ENCODE measurements at places on chromosomes 13 and 19.
A peak's percentile ranks its signal among the peaks of the same experiment; 100 is the strongest.

- no peak for DNase-seq
Observed at GRCh38 chr13:45108716-45109101, 11.6 kb upstream of the GTF2F2 start.

GRCh38 chr13:48501705-48502104 lies 31.2 kb downstream of the RCBTB2 start:
- no peak for DNase-seq

DNA sequence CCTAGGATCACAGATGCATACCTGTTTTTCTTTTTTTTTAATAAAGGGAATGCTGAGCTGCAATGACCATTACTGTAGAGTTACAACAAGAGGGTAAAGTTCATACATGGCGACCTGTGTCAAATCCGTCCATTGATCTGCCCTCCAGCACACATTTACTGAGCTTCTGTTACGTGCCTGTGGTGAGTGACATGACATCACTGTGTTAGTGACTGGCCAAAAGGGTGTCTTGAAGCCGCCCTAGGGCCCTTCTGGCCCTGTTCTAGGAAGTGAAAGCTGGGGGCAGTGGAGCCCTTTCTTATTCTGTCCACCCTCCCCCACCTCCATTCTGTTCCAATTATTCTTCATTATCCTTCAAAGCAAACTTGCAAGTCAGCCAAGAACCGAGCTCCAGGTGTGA lies 66.3 kb downstream of the ZIC5 start:
- no peak for DNase-seq

DNA sequence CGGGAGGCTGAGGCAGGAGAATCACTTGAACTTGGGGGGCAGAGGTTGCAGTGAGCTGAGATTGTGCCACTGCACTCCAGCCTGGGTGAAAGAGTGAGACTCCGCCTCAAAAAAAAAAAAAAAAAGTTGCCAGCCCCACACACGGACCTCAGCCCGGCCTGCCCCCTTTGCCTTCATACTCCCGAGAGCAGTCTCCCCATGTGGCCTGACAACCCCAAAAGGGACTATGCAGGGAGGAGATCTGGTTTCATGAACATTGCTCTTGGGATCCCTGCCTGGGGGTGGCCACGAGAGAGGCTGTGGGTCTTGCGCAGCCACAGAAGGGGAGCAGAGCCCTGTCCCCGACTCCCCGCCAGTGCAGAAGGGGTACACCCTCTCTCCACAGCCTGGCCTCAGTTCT lies 30.9 kb upstream of the ADGRE5 start:
- DNase-seq: no peak

DNA sequence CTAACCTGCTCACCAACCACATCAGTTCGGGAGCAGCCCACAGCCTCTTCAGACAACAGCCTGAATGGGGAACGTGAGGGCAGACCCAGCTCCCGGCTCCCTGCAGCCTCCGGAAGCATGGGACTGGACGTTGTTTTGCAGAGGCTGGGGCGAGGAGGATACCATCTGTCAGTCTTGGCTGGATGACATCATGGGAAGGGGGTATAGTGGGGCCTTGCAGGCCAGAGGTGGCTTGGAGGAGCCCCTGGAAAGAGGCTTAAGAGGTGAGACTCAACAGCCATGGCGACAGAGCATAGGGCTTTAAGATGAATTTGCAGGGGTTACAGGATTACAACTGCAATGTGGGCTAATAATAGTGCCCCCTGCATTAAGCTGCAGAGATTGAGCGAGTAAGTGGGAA lies 1.5 kb downstream of the FXYD3 start:
- no peak for DNase-seq

GRCh38 chr19:39946532-39946931 lies 12.1 kb upstream of the FCGBP start:
- no peak for DNase-seq

DNA sequence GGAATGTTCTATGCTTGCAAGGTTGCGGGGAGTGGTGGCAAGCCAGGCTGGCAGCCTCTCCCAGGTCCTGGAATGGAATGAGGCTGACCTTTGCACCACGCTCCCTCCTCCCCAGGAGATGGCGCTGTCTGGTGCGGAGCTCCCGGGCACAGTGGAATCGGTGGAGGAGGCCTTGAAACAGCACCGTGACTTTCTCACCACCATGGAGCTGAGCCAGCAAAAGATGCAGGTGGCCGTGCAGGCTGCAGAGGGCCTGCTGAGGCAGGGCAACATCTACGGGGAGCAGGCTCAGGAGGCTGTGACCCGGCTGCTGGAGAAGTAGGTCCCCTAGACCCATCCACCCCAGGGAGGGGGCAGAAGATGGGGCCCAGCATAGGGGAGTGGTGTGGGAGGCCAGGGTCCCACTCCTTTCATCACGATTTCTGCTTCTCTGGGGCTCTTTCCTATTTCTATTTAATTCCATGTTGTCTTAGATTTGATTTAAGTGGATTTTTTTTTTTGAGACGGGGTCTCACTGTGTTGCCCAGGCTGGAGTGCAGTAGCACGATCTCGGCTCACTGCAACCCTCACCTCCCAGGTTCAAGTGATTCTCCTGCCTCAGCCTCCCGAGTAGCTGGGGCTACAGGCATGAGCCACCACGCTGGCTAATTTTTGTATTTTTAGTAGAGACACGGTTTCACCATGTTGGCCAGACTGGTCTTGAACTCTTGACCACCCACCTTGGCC lies 53.2 kb upstream of the SHKBP1 start:
- peak; percentile 70 for DNase-seq

- DNase-seq: no peak
Observed at GRCh38 chr13:46109451-46109850, 4.6 kb upstream of the CPB2 start.

GRCh38 chr19:56153507-56153906 lies 12.4 kb downstream of the ZNF444 start:
- no peak for DNase-seq

- no peak for DNase-seq
Observed at GRCh38 chr19:53876651-53877224, 5.3 kb upstream of the PRKCG start.

DNA sequence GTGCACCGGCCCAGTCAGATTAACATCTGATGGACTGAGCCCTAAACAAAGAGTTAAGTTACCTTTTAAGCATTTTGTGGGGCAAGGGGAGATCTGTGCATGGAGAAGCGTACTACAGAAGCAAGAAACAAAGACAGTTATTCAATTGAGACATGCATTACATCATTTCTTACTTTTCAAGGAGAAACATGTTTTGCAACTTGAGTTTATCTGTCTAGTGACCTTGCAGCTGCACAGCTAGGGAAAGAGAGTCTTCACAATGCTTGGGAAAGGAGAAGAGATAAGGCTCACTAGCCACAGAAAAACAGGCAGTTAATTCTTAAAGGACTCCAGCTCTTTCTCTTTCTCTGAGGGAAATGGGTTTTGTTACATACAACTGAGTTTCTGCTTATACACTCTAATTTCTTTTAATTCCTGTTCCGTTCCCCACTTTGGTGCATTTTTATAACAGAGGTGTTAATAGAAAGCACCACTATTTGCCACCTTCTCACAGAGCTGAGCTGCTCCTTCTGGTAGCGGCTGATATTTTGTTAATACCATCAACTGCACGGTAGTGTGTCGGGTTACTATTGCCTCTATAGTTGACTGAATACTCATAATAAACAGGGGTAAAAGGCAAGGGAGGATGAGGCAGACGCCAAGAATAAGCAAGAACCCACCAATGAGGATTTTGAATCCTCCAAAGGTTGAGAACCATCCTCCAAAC lies 55.9 kb downstream of the ZNF431 start:
- DNase-seq: no peak

DNA sequence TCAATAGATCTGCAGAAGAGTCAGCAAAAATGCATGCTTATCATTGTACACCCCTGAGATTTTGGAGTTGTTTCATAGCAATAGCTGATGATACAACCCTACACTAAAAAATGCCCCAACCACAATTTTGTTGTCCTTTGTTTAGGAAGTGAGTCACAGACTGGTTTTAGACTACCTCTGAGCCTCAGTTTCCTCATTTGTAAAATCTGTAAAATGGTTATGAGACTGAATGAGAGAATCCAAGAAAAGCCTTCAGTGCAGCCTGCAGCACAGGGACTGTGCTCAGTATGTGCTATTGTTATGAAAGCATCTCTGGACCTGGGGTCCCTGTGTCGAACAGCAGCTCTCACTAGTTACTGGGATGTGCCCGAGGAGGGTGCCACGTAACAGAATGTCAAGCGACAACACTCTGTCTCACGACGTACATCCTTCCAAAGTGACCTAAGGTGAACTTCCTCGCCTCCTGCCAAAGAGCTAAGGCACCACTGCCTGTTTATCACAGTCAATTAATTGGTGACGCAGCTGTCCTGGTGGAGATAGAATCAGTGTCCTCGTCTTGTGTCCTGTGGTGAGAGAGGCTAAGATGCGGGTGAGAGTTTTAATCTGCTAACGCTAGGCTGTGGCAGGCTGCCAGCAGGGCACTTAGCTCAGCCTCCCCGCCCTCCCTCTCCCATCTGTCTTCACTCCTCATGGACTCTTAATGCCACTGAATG lies 18.1 kb downstream of the DHRS12 start:
- no peak for DNase-seq

DNA sequence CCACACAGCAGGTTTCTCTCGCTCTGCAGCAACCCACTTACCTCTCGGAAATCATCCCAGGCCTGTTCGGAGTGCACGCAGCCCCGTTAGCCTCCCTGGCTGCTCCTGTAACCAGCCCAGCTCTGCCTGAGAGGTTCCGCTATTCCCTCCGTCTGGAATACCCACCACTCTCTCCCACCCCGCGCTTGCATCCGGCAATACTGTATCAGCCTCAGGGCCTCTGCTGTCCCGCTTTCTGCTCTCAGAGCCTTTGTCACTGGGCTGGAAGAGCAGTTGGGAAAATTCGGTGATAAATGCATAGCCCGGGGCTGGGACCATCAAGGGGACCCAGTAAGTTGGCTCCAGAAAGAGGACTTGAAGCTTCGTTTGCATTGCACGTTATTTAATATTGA lies 759 bp upstream of the TLE6 start:
- DNase-seq: no peak

GRCh38 chr13:30991922-30992321 lies 59.5 kb downstream of the TEX26 start:
- DNase-seq: no peak

- no peak for DNase-seq
Observed at GRCh38 chr19:11451871-11452619, 16.6 kb downstream of the PRKCSH start.

DNA sequence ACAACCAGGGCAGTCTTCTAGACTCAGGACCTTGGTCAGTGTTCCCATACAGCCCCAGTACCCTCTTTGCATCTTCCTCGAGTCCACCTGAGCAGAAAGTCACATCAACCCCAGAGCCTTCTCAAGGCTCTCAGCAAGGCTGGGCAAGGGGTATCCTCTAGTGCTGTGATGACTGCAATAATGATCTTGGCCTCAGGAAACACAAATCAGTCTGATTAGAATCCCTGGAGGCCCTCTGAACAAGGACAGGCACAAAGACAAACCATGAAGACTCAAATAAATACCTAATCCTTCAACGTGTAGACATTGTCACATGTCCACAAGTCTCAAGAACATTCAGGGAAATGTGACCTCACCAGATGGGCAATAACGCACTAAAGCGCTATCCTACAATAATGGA lies 468.2 kb downstream of the TBC1D4 start:
- DNase-seq: no peak

DNA sequence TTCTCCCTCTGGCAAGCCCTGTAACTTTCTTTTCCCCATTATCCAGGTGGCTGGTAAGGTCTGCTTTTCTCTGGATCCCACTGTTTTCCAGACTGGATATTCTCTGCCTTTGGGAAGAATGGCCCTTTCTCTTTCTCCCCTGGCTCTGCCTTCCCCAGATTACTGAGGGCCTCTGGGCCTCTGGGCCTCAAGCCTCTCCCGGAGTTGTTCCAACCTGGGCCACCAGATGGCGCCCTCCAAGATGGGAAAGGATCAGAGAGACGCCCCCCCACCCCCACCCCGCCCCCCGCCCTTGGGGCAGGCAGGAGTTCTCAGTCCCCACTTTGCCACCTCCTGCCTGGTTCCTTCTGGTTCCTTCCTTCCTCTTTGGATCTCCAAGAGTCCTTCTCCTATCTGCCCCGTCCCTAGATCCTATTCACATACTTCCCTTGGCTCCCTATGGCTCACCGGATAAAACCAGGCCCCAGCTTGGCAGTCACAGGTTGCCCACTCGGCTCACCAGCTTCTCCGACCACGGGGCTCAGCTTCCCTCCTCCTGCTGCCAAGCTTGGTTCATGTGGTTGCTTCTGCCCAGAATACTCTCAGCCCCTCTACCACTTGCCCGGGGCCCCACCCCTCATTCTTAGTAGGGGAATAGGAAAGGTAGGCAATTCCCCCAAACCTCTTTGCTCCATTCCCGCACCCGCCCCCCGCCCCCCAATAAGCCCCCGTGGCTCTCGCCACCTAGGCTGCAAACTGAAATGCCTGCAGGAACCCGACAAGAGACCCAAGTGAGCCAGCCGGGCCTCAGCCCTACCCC lies 13.1 kb downstream of the EPS8L1 start:
- no peak for DNase-seq

GRCh38 chr13:74687442-74688182 lies 553.4 kb upstream of the KLF12 start:
- no peak for DNase-seq

GRCh38 chr19:42173695-42174094 lies 41.4 kb upstream of the POU2F2 start:
- no peak for DNase-seq

- no peak for DNase-seq
Observed at GRCh38 chr19:17835182-17836006, 12.4 kb downstream of the JAK3 start.

GRCh38 chr13:101346942-101347728 lies 69.2 kb downstream of the NALCN start:
- DNase-seq: no peak

DNA sequence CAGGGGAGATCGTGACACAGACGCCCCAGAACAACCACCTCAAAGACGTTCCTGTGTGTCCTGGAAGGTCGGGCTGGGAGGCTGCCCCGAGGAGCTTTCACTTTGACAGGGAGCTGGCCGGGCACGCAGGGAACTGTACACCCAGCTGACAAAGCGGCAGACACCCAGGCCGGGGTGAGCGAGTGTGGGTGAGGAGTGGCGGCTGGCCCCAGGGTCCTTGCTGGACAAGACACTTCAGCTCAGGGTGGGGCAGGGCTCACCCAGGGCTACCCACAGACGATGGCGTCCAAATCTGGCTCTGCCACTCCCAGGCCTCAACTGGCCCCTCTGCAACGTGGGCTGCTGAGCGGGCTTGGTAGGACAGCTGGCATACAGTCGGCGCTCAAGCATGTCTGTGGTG lies 2.0 kb downstream of the FGF22 start:
- no peak for DNase-seq

DNA sequence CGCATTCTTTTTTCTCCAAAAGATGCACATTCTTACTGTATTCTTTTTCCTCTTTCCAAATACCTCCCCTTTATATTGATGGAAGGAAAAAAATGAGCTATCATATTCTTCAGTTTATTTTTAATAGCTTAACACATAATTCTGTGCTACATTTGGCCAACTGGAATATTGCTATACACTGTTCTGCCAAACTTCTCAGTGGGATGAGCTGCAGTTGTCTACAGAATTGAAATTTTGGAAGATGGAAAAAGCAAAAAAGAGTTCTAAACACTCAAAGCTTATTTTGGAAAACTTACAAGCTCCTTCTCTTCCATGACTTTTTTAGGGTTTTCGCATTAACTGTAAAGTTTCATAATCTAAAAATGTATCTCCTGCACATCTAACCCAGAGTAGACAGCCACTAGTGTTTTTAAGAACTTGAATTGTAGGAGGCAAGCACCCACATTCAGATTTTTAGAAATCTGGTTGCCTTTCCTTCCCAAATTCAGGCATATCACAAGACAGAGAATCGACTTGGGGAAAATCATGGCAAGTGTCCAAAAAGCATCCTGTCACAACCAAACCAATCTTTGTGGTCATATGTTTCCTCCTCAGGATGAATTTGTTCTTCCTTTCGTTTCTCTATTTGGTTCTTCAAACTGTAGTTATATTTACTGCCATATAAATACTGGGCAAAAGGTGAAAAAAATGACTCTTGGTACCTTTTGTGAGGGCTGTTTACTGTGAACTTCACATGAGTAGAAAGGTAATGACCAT lies 111.4 kb upstream of the FRY start:
- DNase-seq: no peak
